ENCODE measurements at places on chromosomes 16 and 17.

DNA sequence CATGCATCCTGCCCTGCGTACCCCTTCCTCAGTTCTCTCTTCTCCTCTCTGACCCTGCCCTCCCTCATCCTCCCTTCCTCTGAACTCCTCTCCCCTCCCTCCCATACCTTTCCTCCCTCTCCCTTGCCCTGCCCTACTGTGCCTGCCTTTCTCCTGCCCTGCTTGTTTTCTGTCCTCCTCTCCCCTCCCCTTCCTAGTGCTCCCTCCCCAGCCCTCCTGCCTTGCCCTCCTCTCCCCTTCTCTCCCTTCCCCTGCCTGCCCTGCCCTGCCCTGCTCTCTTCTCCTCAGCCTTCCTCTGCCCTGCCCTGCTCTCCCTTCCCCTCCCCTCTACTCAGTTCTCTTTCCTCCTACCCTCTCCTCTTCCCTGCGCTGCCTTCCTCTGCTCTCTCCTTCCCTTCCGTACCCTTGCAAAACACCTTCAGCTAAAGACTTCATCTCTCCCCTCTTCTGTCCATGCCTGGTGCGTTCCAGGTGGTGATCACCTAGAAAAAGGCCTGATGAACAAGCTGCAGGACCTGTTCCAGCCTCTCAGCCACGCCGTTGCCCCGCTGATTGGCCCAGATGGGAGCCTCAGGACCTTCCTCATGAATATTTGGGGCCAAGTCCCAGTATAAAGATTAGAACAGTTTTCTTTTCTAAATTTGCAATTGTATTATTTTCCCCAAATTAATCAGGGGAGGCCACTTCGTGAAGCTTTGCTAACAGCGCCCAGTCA, 290.5 kb downstream of the CPPED1 start:
- DNase-seq, result no peak

- DNase-seq, result no peak
Measured at GRCh38 chr17:49896860-49897259, 49.0 kb upstream of the TAC4 start.

DNA sequence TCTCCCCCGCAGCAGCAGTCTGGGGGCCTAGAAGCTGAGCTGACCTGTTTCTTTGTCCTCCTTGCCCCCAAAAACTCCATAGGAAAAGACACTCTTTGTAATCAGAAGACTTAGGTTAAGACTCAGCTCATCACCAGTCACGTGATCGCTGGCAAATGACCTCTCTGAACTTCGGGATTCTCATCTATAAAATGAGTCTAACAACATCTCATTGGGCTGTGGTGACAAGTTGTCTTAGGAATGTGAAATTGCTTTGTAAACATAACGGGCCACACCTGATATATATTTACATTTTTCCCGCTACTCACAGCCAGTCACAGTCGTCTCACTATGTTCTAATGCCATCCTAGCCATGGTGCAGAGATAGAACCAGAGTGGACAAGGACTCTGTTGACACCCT, 86.0 kb upstream of the LHX1 start:
- no peak for DNase-seq

DNA sequence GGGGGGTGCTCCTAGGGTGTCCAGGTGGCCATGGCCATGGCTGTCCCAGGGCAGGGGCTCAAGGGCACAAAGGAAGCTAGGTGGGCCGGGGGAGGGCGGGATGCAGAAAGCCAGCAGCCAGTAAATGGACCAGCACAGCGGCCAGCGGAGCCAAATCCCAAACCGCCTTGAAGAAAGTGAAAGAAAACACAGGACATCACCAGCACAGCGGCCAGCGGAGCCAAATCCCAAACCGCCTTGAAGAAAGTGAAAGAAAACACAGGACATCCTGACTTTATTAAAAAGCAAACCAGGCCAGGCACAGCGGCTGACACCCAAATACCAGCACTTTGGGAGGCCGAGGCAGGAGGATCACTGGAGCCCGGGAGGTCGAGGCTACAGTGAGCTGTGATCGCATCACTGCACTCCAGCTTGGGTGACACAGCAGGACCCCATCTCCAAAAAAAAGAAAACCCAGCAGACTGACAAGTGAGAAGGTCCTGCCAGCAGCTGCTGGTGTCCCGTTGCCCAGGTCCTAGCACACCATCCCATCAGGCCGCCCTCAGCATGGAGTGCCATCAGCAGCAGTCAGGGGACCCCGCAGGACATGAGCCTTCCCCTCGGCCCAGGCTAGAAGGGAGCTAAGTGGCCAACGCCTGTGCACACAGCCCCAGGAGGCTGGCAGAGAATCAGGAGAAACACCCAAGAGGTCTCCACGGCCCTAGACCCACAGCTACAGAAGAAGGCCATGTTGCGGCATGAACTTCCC, 17.0 kb downstream of the SLC38A10 start:
- no peak for DNase-seq

DNA sequence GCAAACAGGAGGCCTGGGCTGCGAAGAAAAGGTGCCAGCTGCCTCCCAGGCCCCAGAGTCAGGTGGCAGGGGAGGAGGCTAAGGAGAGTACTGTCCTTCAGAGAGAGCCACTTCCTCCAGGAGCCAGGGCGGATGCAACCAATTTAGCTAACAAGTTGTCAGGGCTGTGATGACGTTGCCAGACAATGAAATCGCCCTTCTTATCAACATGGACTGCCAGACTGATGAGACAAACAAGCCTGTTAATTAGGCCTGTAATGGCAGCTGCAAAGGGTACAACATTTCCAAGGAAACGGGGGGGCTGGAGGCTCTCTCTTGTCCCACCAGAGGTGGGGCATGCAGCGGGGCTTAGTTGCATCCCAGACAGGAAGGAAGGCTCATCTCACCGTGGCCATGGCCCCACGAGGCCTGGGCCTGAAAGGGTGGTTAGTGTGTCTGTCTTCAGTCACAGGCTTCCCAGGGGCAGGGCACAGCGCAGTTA, 111.8 kb downstream of the SDK2 start:
- DNase-seq, result no peak

DNA sequence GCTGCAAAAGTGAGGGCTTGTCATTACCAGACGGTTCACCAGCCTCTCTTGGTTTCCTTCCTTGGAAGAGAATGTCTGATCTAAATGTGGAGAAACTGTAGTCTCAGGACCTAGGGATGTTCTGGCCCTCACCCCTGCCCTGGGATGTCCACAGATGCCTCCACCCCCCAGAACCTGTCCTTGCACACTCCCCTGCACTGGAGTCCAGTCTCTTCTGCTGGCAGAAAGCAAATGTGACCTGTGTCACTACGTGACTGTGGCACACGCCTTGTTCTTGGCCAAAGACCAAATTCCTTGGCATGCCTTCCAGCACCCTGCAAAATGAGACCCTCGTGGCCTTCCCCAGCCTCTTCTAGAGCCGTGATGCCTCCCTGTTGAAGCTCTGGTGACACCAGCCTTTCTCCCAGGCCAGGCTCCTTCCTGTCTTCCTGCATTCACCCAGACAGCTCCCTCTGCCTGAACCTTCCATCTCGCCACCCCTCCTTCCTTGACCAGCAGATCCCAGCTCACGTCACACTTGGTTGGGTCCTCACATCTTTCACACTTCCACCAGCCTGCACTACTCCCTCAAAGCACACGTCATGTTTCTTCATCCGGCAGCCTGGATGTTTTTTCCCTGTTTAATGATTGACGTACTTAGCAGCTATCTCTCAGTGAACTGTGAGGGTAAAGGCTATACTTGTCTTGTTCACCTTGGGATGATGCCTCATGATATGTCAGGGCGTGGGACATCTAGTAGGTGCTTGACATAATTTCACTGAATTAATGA, 4.3 kb downstream of the ZNF768 start:
- no peak for DNase-seq

DNA sequence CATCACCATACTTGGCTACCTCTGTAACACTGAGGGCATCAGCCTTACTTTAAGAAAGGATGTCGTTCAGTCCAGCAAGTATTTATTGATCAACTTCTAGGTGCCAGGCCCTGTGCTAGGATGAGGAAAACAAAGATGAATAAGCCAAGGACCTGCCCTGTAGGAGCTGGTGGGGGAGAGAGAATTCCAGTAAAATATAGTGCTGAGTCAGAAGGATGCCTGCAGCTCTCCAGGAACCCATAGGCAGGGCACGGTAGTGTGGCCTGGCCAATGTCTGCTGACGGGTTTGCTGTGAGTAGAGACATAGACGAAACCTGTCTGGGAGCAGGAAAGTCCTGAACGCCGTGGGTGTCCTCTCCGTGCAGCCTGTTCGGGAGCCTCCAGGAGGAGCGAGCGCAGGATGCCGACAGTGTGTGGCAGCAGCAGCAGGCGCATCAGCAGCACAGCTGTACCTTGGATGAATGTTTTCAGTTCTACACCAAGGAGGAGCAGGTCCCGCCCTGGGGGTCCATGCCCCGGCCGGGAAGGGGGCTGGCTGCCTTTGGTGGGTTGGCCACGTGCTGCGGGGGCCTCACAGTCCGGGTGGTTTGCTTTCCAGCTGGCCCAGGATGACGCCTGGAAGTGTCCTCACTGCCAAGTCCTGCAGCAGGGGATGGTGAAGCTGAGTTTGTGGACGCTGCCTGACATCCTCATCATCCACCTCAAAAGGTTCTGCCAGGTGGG, 55.6 kb downstream of the USP43 start:
- no peak for DNase-seq

DNA sequence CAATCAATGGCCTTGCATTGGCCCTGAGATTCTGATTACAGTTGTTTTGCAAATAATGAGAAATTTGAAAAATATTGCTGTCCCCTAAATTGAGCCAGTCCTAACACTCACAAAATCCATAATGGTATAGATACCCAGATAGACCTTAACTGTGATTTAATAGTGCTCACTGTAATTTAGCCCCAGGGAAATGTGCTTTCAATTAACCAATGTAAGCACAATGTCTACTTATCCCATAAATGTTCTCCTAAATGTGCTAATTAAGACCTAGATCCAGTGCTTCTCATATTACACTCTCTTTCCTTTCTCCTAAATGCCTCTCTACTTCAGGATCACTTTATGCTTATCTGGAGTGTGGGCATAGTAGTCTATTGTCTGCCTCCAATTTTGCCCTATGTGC, 417.8 kb upstream of the CCL2 start:
- DNase-seq, result no peak

- DNase-seq, result no peak
Measured at GRCh38 chr17:32445074-32445415, 735 bp downstream of the PSMD11 start.

DNA sequence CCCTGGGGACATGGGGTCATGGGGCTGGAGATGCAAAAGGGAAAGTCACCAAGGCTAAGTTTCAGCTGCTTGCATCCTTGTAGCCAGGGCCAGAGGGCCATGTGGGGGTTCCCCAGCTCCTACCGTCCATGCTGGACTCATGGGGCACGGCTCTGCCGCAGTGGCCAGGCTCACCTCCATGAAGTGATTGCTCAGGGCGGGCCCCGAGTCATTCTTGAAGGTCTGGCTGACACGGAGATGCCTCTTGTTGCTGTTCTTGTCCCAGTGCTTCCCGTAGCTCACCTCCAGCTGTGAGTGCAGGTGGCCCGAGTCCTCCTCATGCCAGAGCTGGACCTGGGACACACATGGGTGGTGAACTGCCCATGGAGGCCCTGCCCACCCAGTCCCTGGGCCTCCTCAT, 114.5 kb downstream of the RMI2 start:
- no peak for DNase-seq

DNA sequence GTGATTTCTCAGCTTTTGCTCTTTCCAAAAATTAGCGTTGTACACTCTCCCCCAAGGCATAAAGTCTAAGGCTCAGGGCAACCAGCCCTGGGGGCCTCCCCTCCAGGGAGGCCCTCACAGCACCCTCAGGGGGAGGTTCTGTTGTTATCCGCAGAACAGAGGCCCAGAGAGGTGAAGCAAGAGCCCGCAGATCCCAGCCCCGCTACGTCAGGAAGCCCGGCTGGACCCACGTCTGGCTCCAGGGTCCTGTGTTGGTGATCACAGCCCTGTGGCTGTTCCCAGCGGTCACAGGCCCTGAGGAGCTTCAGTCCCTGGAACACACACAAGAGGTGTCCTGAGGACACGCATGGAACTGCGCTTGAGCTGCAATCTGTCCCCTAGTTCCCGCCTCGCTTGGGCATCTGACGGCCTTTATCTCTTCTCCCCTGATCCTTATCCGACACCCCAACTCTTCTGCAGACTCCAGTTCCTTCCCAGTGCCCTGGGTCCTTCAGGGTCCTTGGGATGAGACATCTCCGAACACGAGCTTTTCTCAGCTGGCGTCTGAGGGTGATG, 1.1 kb upstream of the ZG16B start:
- DNase-seq, result no peak

- DNase-seq, result no peak
Measured at GRCh38 chr16:67525176-67525860, 3.3 kb upstream of the RIPOR1 start.

- DNase-seq, result peak; percentile 62
Measured at GRCh38 chr17:14304773-14305517, 4.1 kb downstream of the HS3ST3B1 start.

DNA sequence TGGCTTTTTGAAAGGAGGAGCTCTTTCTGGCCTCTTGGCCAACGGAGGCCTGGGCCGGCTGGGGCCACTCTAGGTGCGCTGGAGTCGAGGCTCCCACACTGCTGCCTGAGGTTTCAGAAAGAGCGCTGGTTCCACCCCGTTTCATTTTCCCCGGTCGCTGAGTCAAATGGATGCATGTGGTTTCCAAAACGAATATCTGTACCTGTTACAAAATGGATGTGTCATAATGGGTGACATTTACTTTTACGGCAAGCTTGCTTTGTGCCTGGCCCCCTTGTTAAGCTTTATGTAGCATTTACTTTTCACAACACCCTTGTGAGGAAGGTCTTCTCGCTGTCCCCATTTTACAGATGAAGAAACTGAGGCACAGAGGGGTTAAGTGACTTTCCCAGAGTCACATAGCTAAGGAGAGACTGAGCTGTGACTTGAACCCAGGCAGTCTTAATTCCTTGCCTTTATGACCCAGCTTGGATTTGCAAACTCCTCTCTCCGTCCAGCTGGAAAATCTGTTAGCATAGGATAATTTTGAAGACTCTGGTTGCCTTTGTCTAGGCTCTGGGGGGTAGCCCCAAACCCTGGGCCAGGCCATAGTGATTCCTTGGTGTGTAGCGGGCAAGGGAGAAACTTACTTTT, 10.6 kb downstream of the KSR1 start:
- DNase-seq, result no peak

GRCh38 chr17:81067391-81067811, 32.5 kb downstream of the BAIAP2 start:
- DNase-seq, result no peak

DNA sequence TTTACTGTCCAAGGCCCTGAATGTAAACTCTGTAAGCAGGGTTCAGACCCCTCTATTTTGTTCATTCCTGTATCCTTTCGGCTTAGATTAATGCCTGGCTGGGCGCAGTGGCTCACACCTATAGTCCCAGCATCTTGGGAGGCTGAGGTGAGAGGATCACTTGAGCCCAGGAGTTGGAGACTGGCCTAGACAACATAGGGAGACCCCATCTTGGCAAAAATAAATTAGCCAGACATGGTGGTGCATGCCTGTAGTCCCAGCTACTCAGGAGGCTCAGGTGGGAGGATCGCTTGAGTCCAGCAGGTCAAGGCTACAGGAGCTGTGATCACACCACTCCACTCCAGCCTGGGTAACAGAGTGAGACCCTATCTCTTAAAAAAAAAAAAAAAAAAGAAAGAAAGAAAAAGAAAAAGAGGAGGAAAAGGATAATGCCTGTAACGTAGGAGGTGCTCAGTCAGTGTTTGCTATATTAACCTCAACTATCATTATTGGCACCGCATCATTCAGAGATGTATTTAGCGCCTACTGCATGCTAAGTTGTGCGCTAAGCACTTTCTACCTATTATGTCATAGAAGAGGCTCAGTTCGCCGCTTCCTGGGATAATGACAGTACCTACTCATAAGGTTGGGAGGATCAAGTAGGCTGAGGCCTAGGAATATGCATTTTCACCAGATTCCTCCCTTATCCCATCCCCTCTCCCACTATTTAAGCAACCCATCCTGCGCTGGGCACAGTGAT, 5.0 kb downstream of the SOCS1 start:
- no peak for DNase-seq

GRCh38 chr16:67017421-67017750, 11.6 kb upstream of the CBFB start:
- DNase-seq, result no peak

All from T-helper 2 cell (primary cell).